ENCODE measurements at places on chromosomes 12 and 14. TPM values are rescaled to one million over a fixed set of nuclear protein-coding genes. Genes with fewer than 3 reads are reported as not detected.

DNA sequence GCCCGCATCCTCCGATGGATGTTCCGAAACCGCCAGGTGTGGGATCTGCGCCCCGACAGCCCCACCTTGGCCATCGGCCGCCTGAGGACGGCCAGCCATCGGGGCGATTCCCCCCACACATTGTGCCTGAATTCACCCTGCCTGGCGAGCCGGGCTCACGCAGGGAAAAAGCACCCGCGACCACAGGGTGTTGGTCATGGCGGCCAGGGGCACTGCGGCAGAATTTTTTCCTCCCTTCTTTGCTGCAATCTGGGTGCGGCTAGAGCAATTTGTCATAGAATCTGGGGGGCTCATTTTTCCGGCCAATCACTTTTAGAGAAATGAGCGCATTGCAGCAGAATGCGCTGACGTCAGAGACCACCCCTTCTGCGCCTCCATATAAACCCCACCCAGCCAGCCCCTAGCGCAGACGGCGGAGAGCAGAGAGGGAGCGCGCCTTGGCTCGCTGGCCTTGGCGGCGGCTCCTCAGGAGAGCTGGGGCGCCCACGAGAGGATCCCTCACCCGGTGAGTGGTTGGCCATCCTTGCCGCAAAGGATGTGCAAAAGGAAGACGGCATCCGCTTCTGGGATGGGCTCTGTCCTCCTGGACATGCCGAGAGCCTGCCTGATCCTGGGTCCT lies at the start of gene MEG3:
Gene MEG3 (plus strand): TSS at position 406 of the 619 bp plus-strand sequence.
- peak; percentile 47 for DNase-seq

Gene TMTC2
- total RNA-seq, result 22.9 TPM

DNA sequence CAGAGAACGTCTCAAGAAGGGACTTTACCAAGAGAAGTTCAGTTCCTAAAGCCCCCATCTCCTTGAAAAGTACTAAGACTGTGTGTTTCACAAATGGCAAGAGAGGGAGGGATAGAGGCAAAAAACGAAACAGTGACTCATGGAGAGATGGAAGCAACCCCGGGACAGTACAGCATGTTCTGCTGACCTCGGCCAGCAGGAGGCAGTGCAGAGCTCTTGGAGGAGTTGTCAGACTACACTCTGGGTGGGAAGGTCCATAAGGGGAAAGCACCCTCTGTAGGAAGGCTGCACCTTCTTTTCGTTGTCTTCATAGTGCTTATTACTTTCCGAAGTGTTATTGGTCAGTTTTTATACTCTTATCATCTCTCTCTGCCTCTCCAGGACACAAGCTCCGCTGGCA lies 525.2 kb upstream of the CCDC196 start:
- no peak for DNase-seq

GRCh38 chr12:107622001-107622400 lies 63.6 kb upstream of the PWP1 start:
- DNase-seq, result no peak

Gene CLEC2A
- not detected for total RNA-seq

Gene CCDC197
- not detected for total RNA-seq

DNA sequence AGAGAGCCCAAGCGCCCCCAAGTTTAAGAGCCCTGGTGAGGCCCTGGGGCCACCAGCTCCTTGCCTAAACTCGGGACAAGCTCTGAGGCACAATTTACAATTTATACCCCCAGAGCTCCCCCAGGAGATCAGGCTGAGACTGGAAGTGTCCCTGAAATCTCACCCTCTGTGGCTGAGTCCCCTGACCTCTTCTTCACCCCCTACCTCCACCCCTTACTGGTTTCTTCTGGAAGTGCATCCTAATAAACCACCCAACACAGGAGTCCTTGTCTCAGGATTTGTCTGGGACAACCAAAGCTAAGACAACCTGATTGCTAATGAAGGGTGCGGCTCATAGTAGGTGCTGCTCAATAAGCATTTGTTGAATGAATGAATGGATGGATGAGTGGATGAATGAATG lies 206.4 kb downstream of the BCL11B start:
- DNase-seq, result no peak

- DNase-seq, result no peak
Observed at GRCh38 chr14:35878272-35879150, 52.4 kb downstream of the BRMS1L start.

GRCh38 chr12:89923091-89923490 lies 214.5 kb upstream of the ATP2B1 start:
- no peak for DNase-seq

Gene NEK9
- 37.7 TPM for total RNA-seq

DNA sequence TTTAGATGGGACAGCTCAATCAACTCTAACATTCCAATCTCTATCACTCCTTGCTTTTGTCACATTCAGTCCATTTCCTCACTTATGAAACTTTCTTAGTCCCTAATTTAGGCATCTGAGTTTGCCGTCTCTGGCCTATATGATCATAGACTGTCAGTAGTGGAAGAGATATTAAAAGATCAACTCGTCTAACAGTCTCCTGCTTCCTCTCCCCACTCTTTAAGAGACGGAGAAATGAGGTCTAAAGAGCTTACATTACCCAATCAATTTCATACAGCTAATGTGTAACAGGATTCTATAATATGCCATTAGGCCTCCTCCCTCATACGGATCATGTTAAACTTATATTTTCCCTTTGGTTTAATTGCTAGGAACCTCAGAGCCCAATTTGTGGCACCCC lies 6.5 kb upstream of the ATP23 start:
- DNase-seq, result no peak

Gene KRT85
- not detected for total RNA-seq

DNA sequence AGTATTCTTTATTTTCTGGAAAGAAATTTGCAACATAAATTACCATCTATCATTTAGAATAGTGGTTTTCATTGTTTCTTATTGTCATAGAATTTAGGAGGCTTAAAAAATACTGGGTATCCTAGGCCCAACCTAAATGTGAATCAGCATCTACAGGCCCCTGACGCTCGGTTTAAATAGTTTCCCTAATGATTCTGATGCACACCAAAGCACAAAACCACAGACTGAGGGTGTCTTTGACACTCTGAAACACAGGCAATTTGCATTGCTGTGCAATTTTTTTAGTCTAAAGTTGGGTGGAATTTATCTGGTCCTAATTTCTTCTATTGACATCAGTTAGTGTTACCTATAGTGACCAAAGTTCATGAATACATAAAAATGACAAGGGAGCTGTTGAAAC lies 87.6 kb upstream of the SSTR1 start:
- DNase-seq, result no peak

GRCh38 chr12:30962047-30962446 lies 35.5 kb downstream of the TSPAN11 start:
- DNase-seq, result no peak

GRCh38 chr14:95815226-95815690 lies 61.4 kb upstream of the TUNAR start:
- DNase-seq, result no peak

DNA sequence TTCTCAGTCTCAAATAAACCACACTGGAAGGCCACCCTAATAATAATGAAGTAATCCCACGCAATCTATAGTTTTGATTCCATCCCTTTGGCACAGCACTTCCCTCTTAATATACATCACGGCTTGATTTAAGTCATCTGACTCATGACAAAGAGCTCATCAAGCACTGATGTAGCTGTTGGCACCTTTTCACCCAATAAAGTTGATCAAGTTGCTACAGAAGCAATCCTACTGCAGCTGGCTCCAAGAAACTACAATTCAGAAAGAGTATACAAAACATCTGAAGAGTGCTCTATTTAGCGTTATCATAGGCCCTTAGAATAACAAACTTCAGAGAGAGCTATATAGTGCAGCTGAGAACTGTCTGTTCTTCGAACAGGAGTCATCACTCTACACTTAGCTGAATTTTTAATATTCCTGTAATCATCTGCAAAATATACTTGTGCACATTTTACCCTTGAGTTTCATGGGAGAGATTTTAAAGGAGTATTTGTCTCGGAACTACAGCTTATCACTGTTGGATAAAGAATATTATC lies 94.9 kb downstream of the OSBPL8 start:
- no peak for DNase-seq

Gene HELB
- total RNA-seq, result 9.0 TPM

GRCh38 chr14:80491131-80491530 lies 279.8 kb upstream of the DIO2 start:
- DNase-seq, result no peak

Gene PLEK2
- 0.47 TPM for total RNA-seq

- no peak for DNase-seq
Observed at GRCh38 chr12:124394462-124395128, 99.7 kb downstream of the RFLNA start.

DNA sequence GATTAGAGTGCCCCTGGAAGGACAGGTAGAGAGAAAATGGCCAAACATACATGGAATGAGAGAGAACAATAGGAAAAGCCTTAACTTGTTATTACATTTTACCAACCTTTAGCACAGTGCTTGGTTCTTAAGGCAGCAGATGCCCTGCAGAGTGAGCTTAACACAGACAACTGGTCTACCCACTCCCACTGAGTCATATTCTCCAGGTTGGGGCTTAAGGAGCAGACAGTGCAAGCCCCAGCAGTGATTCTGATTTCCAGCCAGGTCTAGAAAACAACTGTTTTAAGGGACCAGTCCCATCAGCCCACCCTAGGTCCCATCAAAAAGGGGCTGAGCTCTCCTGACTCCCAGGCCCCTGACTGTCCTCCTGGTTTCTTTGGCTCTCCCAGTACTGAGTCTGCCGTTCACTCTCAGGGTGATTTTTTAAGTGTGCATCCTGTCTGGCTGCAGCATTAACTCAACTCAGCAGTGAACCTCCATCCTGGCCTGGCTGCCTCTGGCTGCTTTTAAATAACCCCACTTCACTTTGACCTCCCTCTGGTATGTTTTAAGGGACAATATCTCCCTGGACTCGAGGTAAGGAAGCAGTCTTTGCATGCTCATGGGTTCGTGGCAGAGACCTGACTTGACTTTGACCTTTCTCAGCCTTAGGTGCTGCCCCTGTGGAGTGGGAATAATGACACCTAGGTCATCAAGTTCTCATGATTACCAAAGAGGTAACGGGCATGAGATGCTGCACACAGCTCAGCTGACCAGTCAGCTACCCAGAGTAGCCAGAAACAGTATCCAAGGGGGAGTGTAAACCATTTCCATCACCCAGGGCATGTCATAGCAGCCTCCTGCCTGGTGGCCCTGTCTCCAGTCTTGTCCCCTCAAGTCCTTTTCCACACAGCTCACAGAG lies 210.7 kb upstream of the PWP1 start:
- no peak for DNase-seq

GRCh38 chr14:99066378-99066777 lies 205.6 kb downstream of the BCL11B start:
- no peak for DNase-seq

DNA sequence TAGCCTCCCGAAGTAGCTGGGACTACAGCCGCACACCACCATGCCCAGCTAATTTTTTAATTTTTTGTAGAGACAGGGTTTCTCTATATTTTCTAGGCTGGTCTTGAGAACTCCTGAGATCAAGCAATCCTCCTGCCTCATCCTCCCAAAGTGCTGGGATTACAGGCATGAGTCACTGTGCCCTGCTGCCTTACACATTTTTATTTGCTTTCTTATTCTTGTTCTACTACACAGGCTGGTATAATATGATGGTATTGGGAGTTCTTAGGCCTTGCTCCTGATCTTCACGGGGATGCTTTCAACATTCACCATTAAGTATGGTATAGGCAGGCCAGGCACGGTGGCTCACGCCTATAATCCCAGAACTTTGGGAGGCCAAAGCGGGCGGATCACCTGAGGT lies 21.2 kb downstream of the DGLUCY start:
- DNase-seq, result no peak

- no peak for DNase-seq
Observed at GRCh38 chr14:82710267-82710841, 1176.7 kb upstream of the SEL1L start.

Gene SUSD6
- total RNA-seq, result 6.1 TPM

Gene OR4Q2
- not detected for total RNA-seq
